ENCODE measurements at places on chromosomes 6 and 20. TPM values are rescaled to one million over a fixed set of nuclear protein-coding genes. Genes with fewer than 3 reads are reported as not detected.

The BCAS4 gene
- 2.7 TPM for total RNA-seq

The MMS22L gene
- 11.4 TPM for total RNA-seq

The PSMB8 gene
- 36.2 TPM for total RNA-seq

The VSX1 gene
- total RNA-seq, result not detected
